ENCODE measurements at places on chromosomes 7 and 10.

GRCh38 chr10:93816123-93816747, 58.5 kb downstream of the LGI1 start:
- DNase-seq = no peak

- DNase-seq = no peak
These were observed 16.4 kb downstream of the CUX1 start for GRCh38 chr7:101833799-101834198.

DNA sequence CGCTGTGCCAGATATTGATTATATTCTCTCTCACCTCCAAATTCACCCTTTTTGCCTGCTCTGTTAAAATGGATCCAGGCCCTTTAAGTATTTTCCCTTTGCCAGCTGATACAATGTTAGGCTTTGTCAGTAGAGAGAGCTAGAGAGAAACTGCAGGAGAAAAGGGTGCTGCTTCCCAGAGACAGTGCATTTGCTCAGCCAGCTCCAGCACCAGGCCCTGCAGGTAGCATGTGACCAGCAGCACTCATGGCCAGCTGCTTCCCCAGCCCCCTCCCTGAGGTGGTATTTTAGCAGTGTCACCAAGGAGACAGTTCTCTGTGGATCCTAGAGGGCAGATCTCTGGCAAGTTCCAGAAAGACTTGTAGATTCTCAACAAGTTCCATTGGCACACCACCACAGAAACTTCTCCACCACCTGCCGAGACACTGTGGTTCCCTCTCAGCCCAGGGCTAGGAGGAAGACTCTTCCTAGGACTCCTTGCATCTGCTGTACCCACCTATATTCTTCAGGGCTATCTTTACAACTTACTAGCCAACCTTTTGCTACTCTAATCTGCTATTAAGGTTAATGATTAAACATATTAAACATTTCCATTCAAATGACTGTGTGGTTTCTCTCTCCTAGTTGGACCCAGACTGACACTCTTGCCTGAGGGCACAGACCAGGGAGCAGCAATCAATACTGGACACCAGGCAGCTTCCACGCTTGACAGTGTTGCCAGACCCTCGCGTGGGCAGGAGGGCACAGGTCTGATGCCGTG, 35.6 kb upstream of the ADAM12 start:
- DNase-seq = no peak

DNA sequence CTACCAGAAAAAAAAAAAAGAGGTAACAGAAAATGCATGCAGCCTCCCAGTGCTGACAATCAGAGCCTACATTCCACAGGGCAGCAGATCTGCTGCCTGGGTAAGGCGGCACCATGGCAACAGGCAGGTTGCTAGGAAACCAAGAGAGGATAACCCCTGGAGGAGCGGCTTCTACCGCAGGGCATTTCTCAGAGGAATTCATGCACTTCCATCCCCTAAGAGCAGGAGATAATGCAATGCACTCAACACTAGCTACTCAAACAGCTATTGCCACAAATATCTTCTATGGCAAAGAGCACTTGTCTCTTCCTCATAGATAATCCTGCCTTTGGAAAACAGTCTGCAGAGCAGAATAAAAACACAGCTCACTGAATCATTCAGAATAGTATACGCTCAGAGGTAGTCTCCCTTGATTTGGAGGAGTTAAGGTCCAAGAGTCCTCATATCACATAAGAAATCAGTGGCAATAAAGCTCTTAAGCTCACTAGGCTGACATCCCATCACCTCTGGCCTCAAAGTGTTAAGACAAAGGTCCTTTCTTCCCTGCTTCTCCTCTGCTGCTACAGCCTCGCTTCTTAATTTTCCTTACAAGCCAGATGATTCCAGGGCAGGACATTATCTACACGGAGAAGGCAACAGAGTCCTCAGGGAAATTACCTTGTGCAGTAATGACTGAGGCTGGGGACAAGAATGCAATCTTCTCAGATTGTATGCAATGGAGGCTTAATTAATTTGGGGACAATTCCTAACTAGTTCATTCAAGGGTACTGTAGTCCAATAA, 10.7 kb downstream of the PSAP start:
- peak; percentile 25 for DNase-seq

DNA sequence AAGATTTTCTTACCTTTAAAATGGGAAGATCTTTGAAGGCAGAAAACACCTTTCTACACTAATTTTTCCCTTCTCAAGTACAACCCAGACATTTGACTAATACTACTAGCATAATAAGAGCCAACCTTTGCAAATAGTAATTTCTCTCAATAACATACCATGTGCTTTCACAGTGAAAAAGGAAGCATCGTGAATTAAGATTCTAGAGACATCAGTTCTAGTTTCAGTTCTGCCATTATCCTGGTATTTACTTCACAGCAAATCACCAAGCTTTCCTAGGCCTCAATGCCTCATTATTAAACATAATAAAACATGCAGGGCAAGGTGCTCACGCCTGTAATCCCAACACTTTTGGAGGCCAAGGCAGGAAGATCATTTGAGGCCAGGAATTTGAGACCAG, 24.9 kb downstream of the GSAP start:
- no peak for DNase-seq

- no peak for DNase-seq
These were observed 449.1 kb downstream of the KCNMA1 start for GRCh38 chr10:77188521-77188920.

GRCh38 chr10:73207883-73208282, 39.2 kb downstream of the DNAJC9 start:
- no peak for DNase-seq

DNA sequence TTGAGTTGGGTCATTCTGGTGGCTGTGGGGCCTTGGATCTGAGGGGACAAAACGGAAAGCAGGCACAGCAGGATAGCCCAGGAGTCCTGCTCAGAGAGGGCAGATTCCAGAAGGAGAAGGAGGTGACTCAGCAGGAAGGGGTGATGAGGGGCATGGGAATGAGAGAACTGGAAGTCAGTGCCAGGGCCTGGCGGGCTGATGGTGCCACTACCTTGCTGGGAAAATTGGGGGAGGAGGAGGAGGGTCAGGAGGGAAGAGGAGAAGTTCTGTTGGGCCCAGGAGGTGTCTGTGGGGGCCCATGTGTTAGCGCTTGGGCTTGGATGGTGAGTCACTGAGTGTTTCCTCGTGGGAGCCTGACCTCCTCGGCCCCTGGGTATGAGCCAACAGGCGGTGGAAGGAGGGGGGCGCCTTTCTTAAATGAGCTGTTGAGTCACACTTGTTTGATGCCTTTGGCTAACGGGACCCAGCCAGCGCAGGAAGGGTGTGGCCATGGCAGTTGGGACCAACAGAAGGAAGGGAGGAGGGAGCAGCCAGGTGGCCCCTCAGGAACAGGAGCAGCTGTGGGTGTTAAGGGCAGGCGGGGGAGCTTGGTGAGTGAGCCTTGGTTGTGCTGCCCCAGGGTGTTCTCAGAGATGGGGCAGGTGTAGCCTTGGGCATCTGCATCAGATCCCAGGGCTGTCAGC, 130.0 kb upstream of the BTBD16 start:
- DNase-seq = no peak

DNA sequence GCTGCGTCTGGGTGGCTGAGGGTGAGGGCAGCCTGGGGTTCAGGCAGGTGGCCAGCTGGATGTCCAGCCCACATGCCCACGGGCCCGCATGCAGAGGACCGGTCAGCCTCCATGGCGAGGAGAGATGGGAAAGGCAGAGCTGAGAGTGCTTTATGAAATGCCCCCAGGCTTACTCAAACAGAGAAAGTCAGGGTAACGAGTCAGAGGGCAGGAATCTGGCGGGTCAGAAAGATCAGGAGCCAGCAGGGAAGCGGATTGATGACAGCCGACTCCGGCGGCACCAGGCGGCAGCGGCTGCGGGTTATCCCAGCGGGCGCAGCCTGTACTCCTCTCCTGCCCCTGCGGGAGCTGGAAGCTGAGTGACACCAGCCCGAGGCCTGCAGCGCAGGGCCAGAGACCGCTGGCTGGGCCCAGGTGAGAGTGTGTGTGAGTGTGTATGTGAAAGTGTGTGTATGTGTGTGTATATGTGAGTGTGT, 13.4 kb downstream of the SLC13A4 start:
- no peak for DNase-seq

DNA sequence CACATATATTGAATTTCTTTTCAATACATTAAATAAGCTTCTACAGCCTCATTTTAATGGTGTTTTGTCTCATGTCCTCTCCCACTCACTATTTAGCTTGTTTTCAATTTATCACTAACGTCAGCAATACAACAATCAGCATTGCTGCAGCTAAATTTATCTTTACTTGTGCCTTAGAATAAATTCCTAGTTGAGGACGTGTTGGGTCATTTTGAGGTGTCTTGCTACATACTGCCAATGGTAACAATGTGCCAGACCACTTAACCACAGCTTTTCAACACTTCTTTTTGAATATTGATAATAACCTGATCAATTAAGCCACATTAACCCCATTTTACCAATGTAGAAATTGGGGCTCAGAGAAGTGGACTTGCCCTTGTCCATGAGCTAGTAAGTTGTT, 26.0 kb downstream of the FRMPD2 start:
- no peak for DNase-seq

- DNase-seq = no peak
These were observed 83.5 kb downstream of the RELN start for GRCh38 chr7:103905997-103906396.

DNA sequence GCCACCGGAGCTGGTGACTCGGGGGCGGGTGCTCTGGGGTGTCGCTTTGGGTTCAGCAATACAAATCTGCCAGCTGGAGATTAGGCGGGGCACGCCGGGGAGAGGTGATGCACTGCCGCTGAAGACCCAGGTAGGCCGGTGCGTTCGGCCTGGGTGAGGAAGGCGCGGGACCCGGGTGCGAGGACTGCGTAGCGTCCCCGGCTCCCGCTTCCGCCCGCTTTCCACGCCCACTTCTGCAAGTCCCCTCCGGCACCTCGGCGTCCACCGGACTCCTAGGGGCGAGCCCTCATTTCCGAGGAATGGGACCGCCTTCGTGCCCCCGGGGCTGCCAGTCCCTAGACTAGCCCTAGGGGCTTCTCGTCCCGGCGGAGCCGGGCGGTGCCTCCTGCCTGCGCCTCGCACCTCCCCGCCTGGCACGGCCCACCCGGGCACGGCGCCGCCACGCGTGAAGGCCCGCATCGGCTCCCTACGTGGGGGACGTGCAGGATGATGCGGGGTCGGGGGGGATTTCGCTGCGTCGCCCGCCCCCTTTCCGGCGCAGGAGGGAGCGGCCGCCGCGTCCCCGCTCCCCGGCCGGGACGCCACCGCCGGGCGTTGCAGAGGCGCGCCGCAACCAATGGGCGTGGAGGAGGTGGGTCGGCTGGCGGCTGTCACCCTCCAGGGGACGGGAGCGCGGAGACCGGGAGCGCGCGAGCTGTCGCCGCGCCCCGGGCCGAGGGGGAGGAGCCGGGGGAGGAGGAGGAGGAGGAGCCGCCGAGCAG, 40.0 kb downstream of the HK1 start:
- DNase-seq = peak; percentile 73

GRCh38 chr10:119448628-119449584, 93.6 kb downstream of the RGS10 start:
- DNase-seq = no peak

- DNase-seq = no peak
These were observed 46.2 kb downstream of the VWDE start for GRCh38 chr7:12357508-12357907.

DNA sequence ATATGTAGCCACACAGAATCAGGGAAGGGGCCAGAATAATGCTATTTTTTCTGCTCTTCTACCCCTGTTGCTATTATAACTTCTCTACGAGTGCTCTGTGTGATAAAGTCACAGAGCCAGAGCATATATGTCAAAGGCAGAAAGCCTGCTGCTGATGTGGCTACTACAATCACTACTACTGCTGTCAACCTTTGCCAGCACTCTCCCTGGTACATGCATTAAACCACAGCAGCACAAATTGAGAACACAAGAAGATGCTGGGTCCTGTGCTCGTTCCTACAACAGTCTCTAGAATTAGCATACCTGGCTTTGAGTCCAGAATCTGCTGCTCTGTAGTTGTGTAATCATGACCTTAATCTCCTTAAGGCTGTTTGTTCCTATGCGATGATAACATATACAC, 108.6 kb downstream of the SEMA3A start:
- no peak for DNase-seq

DNA sequence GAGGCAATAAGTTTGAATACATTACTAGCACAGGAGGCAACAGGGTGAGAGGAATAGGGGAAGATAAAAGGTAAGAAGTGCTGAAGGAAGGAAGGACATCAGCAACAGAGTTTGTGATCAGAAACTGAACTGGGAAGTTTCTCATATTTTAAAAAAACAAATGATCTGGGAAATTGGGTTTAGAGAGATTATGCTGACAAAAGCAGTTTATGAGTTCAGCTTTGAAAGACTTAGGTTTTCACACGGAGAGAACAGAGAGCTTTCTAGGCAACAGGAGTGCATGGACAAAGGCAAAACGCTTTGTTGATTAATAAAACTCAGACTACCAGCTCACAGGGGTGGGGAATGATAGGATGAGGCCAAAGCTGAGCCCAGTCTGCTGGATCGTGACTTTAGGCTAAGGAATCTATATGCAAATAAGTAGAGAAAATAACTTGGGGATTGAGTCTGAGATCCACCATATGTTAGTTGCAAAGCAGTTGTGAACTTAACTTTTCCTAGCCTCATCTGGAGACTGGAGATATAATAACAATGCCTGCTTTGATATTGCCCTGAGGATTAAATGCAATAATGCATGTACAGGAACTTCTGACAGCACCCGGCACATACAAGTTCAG, 4.2 kb downstream of the OSBPL3 start:
- DNase-seq = no peak

DNA sequence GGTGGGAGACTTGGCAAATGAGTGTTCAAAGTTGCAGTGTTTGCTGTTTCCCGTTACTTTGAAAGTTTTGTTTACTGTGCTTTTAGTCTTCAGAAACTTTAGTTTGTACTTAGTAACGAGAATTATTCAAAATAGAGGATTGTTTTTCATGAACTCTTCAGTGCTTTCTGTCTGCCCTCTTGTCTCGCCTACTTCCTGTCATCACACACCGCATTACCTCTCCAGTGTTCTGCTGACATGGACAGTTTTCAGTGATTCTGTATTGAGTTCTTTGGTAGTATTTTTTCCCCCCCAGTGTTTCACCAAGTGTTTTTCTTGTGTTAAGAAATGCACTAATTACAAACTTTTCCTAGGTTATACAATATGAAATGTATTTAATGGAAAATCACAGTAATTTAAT, 207.0 kb downstream of the MLLT10 start:
- no peak for DNase-seq

DNA sequence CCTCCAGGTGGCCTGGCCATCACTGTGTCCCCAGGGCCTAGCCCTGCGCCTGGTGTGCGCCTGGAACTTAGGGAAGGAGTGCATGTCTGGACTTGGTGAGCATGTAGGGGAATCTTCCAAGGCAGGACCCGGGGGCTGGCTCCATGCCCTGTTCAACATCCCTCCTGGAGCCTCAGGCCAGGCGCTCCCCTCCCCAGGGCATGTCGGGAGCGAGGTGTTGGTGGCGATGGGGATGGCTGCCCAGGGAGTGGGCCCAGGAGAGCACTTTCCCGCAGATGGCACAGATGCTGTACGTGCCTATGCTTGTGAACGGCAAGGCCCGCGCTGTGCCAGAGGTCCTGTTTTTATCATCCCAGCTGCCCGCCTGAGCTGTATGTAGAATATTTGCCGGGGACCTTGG, 55.0 kb downstream of the CDH23 start:
- DNase-seq = no peak

GRCh38 chr10:133393401-133394063, 425 bp upstream of the MTG1 start:
- DNase-seq = no peak

- DNase-seq = no peak
These were observed 48.5 kb downstream of the ZNF467 start for GRCh38 chr7:149724661-149725425.

All from NCI-H2029 (cell line).